EH (cell line): ENCODE measurements at places on chromosomes 2 and 18.

- DNase-seq, result no peak
Measured at GRCh38 chr2:3100386-3100785, 277.2 kb downstream of the EIPR1 start.

GRCh38 chr2:226583715-226584114 lies 215.9 kb downstream of the IRS1 start:
- peak; percentile 92 for DNase-seq

GRCh38 chr2:19893520-19894133 lies 8.2 kb downstream of the TTC32 start:
- no peak for DNase-seq

- DNase-seq, result no peak
Measured at GRCh38 chr2:131030478-131030971, 62.7 kb downstream of the FAM168B start.

- DNase-seq, result no peak
Measured at GRCh38 chr2:23916727-23917405, 10.1 kb downstream of the ATAD2B start.

DNA sequence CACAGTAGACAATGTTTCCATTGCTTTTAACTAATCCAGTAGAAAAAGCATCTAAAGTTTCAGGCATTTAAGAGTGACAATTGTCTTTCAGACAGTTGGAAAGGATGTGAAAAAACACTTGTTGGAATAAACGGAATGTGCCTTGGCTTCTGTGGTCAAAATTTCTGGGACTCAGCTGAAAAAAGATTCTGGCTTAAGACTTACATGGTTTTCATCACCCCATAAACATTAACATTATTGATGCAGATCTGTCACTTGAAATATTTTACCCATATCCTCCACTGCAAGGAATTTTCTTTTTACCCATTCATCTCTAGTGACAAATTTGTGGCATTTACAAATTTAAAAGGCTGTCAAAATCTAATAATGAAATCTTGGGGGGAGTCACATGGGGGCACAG lies 166.0 kb downstream of the SRBD1 start:
- peak; percentile 80 for DNase-seq

DNA sequence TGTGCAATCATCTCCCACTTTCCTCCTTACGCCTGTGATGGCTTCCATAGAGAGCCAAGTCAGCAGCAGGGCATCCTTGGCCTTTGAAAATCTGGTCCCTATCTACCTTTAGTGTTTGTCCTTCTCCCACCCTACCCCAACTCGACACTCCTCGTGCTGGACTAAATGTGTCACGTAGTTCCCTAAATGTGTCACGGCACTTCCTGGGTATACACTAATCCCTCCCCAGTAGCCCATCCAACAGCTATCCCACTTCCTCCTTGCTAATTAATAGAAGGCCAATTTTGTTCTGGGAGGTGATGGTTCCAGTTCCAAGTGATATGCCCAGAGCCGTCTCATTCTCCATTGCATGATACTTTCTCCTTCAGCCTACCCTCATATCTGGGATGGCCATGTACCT lies 36.5 kb upstream of the ZFP36L2 start:
- no peak for DNase-seq

DNA sequence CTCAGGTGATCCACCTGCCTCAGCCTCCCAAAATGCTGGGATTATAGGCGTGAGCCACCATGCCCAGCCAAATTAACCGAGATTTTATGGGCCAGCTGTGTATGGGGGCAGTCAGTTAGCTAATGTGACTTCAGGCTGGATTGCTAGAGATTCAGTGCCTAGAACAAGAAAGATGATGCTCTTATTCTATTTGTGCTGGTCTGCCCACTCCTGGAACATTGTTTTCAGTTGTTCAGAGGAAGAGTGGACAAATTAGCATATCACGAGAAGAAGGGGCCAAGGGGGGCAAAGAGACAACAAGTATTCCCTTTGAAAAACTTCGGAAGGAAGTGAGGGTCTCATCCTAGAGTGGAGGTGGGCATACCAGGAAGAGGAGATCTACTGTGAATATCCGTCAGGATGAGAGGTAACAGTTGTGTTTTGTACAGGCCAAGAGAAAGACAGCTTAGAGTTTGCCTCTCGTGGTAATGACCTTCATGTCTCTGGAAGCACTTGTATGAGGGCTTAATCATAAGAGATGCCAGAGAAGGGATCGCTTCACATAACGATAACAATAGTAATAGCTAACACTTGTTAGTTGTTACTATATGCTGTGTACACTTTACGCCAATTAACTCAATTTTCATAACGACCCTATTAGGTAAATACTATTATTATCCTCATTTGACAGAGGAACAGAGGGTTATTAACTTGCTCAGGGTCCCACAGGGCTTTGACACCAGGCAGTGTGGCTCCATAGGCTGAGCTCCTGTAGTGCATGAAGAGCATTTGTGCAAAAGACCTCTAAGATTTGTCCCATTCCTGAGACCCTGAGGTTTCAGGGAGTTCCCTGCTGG lies 138.3 kb downstream of the DDX1 start:
- no peak for DNase-seq

GRCh38 chr2:16330012-16330411 lies 335.6 kb downstream of the CYRIA start:
- no peak for DNase-seq

DNA sequence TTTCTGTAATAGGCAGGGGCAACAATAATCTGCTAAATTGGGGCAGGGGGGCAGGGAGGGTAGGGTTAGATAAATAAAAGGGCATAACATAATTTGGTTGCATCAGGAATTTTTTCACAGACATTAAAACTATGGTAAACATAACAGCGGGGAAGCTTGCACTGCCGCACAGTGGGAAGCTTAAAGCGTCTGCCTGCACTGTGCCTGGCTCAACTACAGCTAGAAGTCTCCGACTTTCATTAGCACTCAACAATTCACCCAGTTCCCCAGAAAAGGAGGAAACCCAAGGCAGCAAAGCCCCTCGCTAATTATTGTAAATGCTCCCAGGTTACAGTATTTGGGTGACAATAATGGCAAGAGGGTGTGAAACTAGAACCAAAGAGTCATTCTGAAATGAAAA lies 562.9 kb downstream of the ARHGAP15 start:
- no peak for DNase-seq

GRCh38 chr2:85727798-85728197 lies 26.0 kb upstream of the ATOH8 start:
- no peak for DNase-seq

DNA sequence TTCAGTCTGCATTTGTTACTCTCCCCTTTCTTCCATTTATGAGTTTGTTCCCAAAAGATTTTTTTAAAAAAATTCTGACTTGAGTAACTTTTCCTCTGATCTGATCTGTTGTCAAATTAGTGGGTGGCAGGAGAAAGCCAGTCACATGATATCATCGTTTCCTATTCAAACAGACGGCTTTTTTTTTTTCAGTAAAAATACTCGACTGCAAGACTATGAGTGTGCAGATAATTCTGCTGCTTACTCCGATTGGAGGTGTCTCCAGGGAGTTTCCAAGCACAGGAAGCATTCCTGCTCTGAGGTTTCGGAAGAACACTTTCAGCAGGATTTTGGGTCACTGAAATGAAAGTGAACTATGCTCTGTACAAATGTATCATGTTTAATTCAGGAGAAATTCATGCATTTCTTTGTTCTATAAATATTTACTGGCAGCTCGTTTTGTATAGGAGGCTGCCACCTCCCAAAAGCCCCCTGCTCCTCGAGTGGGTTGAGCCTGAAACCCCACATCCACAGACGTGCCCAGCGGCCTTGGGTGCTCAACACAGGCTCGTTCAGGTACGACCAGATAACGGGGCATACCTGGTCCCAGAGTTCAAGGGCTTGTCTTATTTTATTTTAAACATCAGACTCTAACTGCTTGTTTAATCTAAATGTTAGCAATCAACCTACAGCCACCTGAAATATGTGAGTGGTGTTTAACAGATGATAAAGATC lies 126.9 kb upstream of the ZNF516 start:
- peak; percentile 38 for DNase-seq

GRCh38 chr2:144358374-144358964 lies 161.4 kb downstream of the ZEB2 start:
- no peak for DNase-seq

GRCh38 chr2:185404578-185404977 lies 334.0 kb upstream of the FSIP2 start:
- no peak for DNase-seq

GRCh38 chr18:68478246-68478645 lies 236.7 kb downstream of the TMX3 start:
- no peak for DNase-seq

DNA sequence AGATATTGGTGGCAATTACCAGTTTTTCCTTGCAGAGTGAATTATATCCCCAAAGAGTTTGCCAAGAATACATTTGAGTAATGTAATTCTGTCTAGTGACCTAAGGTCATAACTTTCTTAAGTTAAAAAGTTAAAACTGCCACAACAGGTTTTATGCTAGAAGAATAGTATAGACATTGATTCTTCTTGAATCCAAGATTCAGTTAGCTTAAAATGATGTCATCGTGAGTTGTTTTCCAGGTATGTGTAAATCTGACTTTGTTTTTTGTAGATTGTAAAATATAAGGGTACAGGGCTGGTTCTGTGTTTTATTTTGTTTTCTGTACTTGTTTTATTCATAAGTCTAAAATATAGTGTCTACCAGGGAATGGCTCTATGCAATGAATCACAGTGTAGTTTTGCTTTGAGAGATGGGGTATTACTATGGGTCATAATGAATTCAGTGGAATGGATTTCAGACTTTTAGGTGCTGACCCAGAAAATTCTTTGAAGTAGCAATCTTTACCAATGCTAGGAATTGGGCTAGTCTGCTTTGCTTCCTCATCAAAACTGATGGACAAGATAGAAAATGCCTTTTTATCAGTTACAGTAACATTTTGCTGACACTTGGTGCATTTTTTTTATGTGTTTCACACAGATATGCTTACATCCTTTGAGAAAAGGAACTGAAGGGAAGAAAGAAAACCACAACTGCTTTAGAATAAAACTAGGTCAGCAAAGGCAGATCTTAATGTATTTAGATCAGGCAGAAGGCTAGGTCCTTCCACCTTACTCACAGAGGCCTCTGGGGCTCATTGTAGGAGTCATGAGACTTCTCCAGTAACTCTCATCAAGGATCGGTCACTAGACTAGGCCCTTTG lies 20.8 kb upstream of the MGAT5 start:
- peak; percentile 61 for DNase-seq

GRCh38 chr2:231810905-231811304 lies 24.7 kb downstream of the COPS7B start:
- peak; percentile 91 for DNase-seq

DNA sequence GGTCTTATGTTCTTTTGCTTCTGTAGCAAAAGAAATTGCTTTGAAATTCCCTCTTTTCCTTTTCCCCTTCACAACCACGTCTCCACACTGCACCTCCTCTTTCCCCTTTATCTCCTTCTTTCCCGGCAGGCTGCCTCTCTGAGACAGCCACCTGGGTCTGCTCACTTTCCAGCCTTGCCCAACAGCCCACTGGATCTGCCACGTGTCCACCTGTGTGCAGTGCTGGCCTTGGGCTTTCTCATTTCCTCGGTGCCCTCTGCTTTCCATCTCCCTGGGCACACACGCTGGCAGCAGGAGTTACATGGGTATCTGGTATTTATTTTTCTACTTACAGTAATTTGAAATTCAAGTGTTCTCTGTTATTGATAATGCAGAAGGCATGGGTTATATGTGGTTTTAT lies 213.4 kb upstream of the LYPD1 start:
- DNase-seq, result no peak

GRCh38 chr2:18855027-18855426 lies 265.7 kb upstream of the NT5C1B start:
- DNase-seq, result peak; percentile 24

- DNase-seq, result peak; percentile 76
Measured at GRCh38 chr2:215269397-215270117, 42.3 kb upstream of the ATIC start.

DNA sequence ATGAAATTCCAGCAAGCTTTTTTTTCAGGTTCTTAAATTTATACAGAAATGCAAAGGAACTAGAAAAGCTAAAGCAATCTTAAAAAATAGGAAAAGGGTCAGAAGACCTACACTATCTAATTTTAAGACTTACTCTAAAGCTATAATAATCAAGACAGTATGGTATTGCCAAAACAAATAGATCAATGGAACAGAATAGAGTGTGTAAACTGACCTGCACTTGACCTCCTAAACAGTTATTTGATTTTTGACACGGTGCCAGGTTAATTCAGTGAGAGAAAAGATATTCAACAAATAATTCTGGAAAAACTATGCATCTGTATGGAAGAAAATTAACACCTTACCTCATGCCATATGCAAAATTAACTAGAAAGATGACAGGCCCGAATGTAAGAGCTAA lies 73.6 kb downstream of the OLA1 start:
- DNase-seq, result no peak

- peak; percentile 92 for DNase-seq
Measured at GRCh38 chr2:127410871-127411652, 7.2 kb upstream of the PROC start.

DNA sequence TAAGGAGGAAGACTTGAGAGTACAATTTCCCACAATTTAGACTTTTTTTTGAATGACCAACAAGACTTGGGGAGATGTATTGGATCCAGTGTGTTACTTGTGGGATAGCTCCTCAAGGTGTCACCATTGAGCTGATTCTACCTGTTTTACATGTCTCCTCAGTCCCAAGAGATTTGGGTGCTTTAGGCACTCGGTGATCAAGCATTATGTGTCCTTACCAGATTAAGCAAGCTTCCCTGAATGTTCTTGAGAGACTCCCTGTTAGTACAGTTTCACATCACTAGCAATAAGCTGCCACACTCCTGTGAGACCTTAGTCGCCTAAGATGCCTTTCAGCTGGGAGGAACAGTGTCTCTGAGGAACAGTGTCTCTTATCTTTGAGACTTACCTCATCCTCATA lies 384.3 kb upstream of the SYT4 start:
- DNase-seq, result peak; percentile 79

- peak; percentile 35 for DNase-seq
Measured at GRCh38 chr2:64329848-64330247, 124.1 kb upstream of the LGALSL start.

DNA sequence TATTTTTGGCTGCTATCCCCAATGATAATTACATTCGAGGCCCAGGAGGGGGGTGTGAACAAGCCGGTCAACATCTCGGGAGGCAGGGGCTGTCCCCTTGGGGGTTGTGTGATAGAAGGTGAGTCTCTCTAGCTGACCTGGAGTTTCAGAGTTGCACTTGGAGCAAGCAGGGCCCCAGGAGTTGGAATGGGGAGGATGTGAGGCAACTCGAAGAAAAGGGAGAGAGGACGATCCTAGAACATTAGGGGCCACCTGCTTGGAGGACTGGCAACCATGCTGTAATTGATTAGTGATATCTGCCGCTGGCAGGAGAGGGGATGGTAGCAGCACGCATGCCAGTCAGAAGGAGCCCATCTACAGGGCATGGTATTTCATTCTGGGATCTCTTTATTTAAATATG lies 122.6 kb downstream of the CTIF start:
- no peak for DNase-seq

DNA sequence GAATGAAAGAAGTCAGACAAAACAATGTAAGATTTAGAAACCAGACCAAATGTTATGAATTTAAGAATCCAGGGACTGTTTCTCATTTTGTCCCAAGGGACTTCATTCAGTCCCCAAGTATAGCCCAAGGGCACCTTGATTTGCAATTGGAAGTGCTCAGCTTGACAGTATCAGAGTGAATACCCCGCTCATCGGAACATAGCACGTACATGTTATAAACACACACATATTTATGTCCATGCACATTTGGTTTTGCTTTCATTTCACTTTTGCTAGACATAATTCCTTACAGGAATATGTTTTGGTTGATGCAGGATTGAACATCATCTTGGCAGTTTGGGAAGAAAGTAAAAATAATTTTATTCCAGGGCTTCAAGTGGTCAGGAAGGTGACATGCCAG lies 100.2 kb downstream of the PID1 start:
- DNase-seq, result no peak
